ENCODE measurements at places on chromosomes 13 and 19. TPM values are rescaled to one million over a fixed set of nuclear protein-coding genes. Genes with fewer than 3 reads are reported as not detected.

TTYH1 gene
- total RNA-seq = 2.8 TPM

GRCh38 chr19:32324631-32325285, 20.7 kb upstream of the ZNF507 start:
- DNase-seq = no peak

HCST gene
- 6.3 TPM for total RNA-seq

GRCh38 chr19:34391813-34392212, 12.4 kb upstream of the PDCD2L start:
- DNase-seq = no peak

DNA sequence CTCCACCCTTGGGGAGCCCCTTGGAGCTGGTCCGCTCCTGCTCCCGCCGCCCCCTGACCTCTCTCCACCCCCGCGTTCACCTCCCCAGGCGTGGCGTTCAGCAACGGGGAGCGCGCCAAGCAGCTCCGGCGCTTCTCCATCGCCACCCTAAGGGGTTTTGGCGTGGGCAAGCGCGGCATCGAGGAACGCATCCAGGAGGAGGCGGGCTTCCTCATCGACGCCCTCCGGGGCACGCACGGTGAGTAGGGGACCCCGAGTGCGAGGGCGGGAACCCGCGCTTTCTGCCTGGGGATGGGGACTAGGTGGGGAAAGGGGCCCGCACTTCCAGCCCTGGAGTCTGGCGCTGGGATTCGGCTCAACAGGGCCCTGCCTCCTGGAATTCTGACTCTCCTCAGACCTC, 1.7 kb downstream of the CYP2A13 start:
- DNase-seq = no peak

GRCh38 chr13:104196611-104197010, 1130.4 kb upstream of the SLC10A2 start:
- DNase-seq = no peak

HNRNPUL1 gene
- total RNA-seq = 110 TPM

GRCh38 chr19:7863157-7863970, 10.8 kb downstream of the PRR36 start:
- DNase-seq = peak; percentile 60

- no peak for DNase-seq
These were observed 397.7 kb downstream of the TDRD3 start for GRCh38 chr13:60794751-60795150.

TIMM13 gene
- total RNA-seq = 86.9 TPM

FUT2 gene
- not detected for total RNA-seq

DNA sequence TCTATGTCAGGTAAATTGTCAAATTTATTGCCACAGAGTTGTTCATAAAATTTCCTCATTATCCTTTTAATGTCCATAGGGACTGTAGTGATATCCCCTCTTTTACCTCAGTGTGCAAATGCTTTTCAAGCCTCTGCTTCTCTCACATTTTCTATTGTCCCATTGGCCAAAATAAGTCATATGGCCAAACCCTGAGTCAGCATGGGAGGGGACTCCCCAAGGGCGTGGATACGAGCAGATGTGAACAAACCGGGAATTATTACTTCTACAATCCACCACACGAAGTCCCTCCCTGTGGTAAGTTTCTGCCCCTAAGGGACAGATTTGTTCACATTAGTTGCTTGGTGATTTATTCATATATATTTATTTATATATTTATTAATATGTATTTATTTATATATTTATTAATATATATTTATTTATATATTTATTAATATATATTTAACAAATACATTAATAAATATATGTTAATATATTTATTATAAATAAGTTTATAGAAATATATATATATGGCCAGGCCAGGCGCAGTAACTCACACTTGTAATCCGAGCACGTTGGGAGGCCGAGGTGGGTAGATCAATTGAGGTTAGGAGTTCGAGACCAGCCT, 20.1 kb upstream of the CAMSAP3 start:
- DNase-seq = no peak
